ENCODE measurements at places on chromosomes 11 and 22. TPM values are rescaled to one million over a fixed set of nuclear protein-coding genes. Genes with fewer than 3 reads are reported as not detected.

The SHANK3 gene
- 15.2 TPM for total RNA-seq

DNA sequence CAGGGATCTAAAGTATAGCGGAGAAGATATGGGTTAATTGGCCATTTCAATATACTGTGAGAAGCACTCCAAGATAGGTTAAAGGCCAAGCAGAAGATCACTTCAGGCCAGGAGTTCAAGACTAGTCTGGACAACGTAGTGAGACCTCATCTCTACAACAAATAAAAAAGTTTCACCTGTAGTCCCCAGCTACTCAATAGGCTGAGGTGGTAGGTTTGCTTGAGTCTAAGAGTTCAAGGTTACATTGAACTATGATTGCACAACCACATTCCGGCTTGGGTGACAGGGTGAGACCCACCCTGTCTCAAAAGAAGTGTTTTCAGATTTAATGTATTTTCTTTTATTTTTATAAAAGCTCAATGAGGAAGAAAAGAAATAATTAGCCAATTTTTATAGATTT, 25.4 kb downstream of the PATL1 start:
- no peak for DNase-seq

DNA sequence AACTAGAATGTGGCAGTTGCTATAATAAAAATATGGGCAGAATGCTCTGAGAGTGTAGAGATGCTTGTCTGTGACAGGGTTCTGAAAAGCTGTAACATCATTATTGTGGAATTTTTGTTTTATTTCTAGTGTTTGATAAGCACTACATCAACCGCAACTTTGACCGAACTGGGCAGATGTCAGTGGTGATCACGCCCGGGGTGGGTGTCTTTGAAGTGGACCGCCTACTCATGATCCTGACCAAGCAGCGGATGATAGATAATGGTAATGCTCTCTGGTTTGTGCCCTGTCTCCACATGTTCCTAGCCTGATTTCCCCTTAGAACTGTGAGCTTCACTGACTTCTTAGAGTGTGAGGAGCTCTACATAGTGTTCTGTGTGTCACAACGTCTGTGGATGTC, 48.8 kb downstream of the DEPDC5 start:
- no peak for DNase-seq

DNA sequence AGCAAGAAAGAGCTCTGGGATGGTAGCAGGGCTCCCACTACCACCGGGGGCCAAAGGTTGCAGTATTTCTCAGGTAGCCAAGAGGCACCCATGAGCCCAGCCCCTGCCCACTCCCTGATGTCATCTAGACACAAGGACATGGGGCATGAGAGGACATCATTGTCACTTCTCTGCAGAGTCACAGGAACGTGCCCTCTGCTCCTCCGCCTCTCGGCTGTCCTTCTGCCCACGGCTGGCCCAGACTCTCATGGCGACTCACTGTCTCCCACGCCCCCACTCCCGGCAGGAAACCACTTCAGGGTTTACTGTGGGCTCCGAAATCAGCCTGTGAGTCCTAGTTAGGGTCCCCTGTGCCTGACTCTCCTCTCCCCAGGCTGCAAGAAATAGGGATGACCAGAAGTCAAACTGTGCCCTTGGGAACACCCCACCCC, 1.8 kb upstream of the GAL start:
- no peak for DNase-seq

GRCh38 chr11:41245184-41245583, 214.3 kb downstream of the LRRC4C start:
- no peak for DNase-seq

The NEFH gene
- total RNA-seq: 3.9 TPM

The KRTAP5-10 gene
- total RNA-seq: not detected

GRCh38 chr22:48691431-48691851, 1136.2 kb downstream of the BRD1 start:
- no peak for DNase-seq

The C22orf42 gene
- not detected for total RNA-seq

The RRM1 gene
- 218 TPM for total RNA-seq

GRCh38 chr22:31891366-31892079, 52.8 kb upstream of the YWHAH start:
- no peak for DNase-seq

The BIK gene
- total RNA-seq: 0.61 TPM

DNA sequence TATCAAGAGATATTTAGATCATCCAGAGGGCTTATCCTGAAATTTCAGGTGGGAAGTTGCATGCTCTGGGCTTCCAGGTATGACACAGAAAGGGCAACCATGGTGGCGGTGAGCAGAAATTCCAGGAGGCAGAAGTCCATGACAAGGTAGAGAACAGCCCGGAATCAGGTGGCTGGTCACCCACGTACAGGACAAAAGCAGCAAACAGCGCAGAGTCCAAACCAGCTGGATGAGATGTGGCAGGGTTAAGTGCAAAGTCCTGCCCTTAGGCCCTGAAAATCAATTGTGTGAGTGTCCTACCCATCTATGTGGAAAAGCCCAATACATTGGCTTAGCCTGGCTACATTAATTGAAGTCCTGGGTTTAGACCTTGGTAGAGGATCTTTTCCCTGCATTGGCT, 11.6 kb downstream of the PPFIBP2 start:
- no peak for DNase-seq

The RIMBP3B gene
- 0.63 TPM for total RNA-seq

GRCh38 chr11:32894149-32894827, 1.7 kb downstream of the QSER1 start:
- no peak for DNase-seq

DNA sequence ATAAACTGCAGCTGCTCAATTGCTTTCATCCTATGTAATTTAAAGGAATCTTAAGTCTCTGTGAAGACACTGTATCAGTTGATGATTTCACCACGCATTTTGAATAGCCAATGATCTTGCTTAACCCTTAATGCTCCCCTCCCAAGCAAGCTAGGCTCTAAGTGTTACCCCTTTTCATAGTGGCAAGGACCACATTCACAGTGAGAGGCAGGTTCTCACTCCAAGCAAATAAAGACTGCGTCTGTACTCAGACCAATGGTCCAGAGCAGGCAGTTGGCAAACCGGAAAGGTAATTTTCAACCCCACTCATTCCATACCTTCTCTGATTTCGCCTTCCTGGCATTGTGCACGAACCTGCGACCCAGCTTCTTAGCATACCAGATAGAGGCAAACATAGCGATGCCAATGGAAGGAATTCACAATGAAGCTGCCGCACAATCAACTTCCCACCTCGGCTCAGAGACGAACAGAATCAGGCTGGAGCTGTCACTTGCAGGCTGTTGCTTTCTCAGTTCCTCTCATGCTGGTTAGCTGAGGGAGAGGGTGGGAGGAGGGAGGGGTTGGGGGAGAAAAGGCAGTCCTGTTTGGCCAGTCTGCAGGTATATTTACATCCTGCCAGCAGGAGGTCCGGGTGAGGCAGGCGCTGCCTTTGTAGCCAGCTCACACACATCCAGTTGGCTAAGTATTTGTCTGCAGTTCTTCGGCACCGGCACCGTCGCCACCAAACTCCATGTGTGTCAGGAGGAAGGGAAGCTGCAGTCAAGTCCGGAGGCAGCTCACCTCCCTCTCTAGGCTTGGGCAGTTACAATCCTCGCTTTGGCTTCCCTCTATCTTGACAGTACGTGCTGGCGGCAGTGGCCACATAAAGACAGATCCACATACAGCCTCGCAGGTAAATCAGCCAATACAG, 1151.2 kb upstream of the CCDC90B start:
- DNase-seq: no peak

GRCh38 chr11:82539669-82540068, 194.0 kb downstream of the FAM181B start:
- no peak for DNase-seq

DNA sequence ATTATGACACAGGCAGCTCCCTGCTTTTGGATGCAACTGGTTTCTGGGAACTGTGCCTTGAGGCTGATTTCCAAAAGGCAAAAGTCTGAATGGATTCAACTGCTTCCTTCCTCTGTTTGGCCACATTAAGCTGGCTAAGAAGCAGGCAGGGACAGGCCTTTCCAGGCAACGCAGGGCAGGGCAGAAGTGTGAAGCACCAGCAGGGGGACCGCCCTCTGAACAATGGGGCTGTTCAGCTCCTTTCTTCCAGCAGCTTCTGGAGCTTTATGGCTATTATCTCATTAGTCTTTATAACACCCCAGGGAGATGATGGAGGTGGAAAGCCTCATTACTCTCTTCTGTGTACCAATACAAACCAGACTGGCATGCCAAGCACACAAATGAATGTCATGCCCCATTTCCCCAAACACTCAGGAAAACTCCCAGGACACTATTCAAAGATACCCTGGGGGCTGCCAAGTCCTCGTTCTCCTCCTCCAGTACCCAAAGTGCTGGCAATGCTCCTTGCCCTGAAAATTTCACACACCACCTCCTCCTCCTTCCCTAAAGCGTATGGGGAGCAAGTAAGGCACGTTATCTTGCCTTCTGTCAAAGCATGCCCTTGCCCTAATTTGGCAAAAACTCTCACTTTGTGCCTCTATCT, 21.3 kb downstream of the MORC2 start:
- peak; percentile 34 for DNase-seq

- no peak for DNase-seq
Observed at GRCh38 chr11:12236744-12237101, 126.3 kb downstream of the MICAL2 start.

DNA sequence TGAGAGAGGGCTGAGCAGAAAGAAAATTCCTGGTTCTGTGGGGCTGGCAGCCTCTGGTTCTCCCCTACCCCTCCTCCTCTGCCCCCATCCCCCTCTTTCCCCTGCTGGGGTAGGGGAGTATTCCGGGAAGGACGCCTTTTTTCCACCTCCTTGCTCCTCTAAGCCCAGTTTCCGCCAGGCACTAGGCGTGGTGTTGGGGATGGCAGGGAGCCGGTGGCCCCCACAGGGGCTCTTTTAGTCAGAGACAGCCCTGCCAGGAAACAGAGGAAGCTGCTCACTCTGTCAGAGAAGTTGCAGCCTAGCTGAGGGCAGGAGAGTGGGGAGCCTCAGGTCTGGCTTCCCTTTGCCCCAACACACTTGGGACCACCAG, 15.6 kb upstream of the ARHGEF17 start:
- DNase-seq: no peak

The MAJIN gene
- total RNA-seq: not detected

The JHY gene
- total RNA-seq: 2.3 TPM

- DNase-seq: no peak
Observed at GRCh38 chr11:104148074-104148473, 15.9 kb downstream of the PDGFD start.

The CASTOR1 gene
- total RNA-seq: 6.2 TPM

GRCh38 chr11:77035039-77035438, 841 bp downstream of the B3GNT6 start:
- no peak for DNase-seq

The CDC42BPG gene
- total RNA-seq: 3.0 TPM

The TPBGL gene
- total RNA-seq: 0.19 TPM

The BRD1 gene
- 55.5 TPM for total RNA-seq

The LAYN gene
- total RNA-seq: 4.4 TPM

- no peak for DNase-seq
Observed at GRCh38 chr11:58576887-58577471, 1.3 kb upstream of the LPXN start.

GRCh38 chr22:41578818-41579217, 10.8 kb downstream of the PMM1 start:
- no peak for DNase-seq

GRCh38 chr11:113247221-113247620, 67.2 kb upstream of the TTC12 start:
- DNase-seq: no peak

GRCh38 chr22:24087071-24087795, 76.1 kb downstream of the CABIN1 start:
- DNase-seq: no peak

DNA sequence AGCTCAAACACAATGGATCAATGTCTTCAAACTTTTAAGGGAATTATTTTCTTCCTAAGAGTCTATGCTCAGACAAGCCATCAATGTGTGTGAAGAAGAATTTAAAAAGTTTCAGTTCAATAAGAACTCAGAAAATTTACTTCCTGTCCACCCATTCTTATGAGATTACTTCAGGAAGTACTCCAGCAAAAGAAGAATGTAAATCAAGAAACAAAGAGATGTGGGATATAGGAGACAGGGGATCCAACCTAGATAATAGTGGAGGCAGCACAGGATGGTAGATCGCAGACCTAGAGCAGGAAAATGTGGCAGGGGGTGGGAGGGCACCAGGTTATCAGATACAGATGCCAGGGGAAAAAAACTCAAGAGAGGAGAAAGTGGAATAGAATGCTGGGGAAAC, 170.6 kb downstream of the MPPED1 start:
- no peak for DNase-seq

The GAL gene
- 1.1 TPM for total RNA-seq

GRCh38 chr22:42389143-42389542, 43.1 kb downstream of the NFAM1 start:
- no peak for DNase-seq

DNA sequence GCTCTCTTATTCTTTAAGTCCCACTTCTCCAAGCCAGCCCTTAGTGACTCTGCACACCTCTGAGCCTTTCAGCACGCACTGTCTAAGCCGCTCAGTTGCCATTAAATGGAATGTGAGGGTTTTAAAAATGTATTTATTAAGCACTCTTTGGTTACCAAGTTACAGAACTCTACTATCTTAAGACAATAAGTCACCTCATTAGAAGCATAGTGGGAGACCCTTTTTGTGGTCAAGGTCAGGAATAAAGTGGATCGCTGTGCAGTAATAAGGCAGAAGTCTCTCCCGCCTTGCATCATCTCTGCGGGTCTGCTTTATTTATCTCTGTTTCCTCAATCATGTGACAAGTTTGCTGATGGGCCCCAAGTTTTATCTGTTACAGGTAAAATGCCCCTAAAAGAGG, 11.9 kb downstream of the SLC25A18 start:
- DNase-seq: no peak

The PRDX5 gene
- total RNA-seq: 148 TPM

GRCh38 chr11:116829525-116830183, at the start of gene APOC3:
Gene APOC3, plus strand, starts transcription at chr11:116829907. Its CDS starts 676 bp downstream, at chr11:116830583.
- no peak for DNase-seq

DNA sequence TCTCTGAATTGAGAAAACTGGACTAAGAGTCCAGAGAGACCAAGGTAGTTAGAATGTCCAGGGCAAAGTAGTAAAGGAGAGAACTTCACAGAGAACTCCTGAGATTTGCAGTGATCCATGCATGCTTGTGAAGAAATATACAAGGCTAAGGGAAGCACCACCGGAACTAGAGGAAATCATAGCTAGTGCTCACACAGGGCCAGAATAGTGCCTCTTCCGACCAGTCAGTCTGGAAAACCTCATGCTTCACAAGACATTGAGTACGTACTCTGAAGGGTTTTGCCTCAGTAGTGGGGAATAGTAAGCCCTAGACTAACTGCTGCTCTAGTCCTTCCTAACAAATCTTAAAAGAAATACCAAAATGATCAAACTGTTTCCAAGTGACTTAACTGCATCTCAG, 108.0 kb downstream of the LRRC32 start:
- DNase-seq: no peak

DNA sequence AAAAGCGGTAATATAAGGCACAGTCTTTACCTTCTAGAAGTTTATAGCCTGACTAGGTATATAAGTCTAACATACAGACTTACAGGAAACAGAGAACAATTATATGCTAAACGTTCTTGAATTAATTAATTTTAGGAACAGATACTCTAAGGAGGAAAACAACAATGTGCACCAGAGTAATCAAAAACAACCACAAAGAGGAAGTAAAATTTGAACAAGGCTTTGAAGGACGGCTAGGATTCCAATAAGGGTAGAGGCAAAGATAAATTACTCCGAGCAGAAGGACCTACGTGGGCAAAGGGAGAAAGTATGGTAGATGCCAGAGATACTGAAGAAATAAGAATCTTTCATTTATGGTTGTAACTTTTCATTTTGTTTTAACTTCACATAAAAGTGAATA, 54.4 kb downstream of the ENTHD1 start:
- no peak for DNase-seq

- no peak for DNase-seq
Observed at GRCh38 chr11:66983275-66983924, 8.3 kb downstream of the C11orf86 start.

GRCh38 chr11:11169715-11170351, 183.2 kb downstream of the CSNK2A3 start:
- no peak for DNase-seq
